Activated naive CD4-positive, alpha-beta T cell treated with anti-CD3 and anti-CD28 coated beads, Interleukin-2, amount 10 ng/mL, durations not matched to agents 7 days and 5 days (primary cell): ENCODE measurements at places on chromosomes 7 and 10.

DNA sequence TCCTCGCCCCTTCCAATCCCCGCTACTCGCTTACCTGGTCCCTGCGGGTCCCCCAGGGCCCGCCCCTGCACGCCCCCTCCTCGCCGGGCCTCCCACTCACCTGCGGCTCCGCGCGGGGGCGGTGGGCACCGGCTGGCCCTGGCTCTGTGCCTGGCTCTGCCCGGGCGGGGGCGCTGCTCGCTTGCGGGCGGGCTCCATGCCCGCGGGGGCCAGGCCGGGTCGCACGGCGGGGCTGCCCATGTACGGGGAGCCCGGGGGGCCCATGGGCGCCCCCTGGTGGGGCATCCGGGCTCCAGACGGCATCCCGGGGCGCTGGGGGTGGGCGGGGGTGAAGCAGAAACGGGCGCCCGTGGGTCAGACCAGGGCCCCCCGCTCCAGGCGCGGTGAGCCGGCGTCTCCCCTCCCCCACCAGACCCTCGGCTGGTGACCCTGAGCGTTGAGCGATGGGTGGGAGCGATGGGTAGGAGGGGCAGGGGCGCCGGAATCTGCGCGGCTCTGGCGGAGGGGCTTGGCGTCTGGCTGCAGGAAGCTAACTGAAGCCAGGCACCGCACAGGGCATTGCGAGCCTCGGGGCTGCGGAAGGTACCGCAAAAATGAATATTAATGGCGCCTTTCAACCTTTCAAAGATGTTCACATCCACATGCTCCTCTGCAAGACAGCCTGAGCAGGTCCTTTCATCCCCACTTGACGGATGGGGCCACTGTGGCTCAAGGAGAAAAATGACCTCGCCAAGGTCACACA, 3.0 kb downstream of the SMARCD3 start:
- H3K4me1 ChIP-seq: peaks cover 45% of the 10 kb centered on the region
- peak overlapping the region; percentile 41 for H3K4me3 ChIP-seq
- H3K27ac ChIP-seq: no peak overlapping the region
- peaks cover 60% of the 10 kb centered on the region for H3K27me3 ChIP-seq

DNA sequence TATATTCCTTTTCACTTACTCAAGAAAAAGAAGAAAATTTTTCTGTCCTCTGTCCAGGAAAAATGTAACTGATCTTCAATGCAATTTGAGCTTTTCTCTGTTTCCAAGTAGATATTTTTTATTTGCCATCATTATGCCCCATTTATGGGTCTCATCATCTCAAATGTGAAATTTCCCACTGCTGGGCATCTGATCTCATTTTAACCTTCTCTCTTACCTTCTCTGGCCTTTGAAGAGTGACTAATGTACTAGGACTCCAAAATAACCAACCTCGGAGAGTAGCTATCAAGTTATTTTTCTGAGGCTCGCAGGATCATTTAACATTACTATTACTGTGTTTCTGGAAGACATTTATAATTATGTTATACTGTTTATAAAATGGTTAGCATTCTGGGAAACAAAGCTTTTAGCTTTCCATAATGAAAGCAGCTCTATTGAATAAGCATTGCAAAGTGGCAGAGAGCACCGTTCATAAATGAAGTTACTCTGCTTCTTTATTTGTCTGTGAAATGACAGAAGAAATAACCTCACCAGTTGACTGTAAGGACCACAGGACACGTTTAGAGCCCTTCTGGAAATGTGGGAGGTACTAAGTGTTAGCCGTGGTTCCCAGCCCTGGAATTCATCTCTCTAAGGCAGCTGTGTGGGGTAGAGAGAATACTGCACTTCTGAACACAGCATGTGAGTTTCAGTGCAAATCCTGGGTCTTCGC, 33.3 kb upstream of the NMT2 start:
- H3K4me1 ChIP-seq: peaks cover 68% of the 10 kb centered on the region
- no peak for DNase-seq
- H3K27ac ChIP-seq: no peak overlapping the region
- peaks cover 28% of the 10 kb centered on the region for H3K36me3 ChIP-seq
- H3K4me3 ChIP-seq: no peak overlapping the region
- no peaks in the 10 kb centered on the region for H3K27me3 ChIP-seq

DNA sequence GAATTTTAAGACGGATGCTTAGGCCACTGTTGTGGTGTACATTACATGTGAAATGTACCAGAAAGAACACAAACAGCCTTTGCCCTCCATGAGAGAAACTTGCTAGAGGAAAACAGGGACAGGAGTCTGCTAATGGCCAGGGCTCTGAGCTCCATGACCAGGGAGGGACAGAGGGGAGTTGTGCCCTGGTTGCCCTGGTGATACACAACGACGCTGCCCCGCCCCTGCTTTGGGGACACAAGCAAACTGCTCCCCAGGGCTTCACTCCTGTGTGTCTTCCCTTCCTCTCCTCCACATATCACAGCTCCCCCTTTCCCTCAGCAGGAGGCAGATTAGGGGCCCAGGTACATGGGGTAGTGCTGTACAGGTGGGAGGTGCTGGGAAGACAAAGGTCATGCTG, 36.2 kb downstream of the AMPH start:
- H3K4me3 ChIP-seq: no peak overlapping the region
- no peaks in the 10 kb centered on the region for H3K36me3 ChIP-seq
- no peaks in the 10 kb centered on the region for H3K27me3 ChIP-seq
- no peak for DNase-seq
- no peaks in the 10 kb centered on the region for H3K4me1 ChIP-seq

DNA sequence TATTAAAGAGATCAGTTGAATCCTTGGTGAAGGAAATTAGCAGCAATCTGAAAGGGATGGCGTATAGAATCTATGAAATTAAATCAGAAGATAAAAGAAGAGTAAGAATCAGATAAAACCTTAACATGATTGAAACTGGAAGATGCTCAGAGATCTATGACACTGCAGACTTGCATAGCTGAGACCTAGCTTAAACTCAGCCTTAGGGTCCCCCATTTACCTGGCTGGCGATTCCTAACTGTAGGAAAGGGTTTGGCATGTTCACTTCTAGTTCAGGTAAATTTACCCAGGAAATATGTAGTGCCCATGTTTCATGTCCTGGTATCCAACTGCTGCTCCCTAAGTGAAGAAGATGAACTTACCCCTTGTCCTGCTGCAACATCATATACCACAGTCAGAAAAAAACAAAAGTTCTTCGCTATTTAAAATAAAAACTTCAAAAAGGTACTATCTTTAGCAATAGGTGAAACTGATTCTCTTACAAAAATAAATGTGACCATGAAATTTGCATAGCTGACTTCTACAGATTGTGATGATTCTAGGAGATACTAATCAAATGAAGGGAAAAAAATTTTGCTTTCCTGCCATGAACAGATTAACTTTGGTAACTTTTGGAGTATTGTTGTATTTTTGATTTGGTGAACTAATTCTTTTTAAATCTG, 47.8 kb upstream of the TMEM243 start:
- H3K4me1 ChIP-seq: no peaks in the 10 kb centered on the region
- H3K36me3 ChIP-seq: no peaks in the 10 kb centered on the region
- H3K27ac ChIP-seq: no peak overlapping the region
- H3K27me3 ChIP-seq: no peaks in the 10 kb centered on the region
- H3K4me3 ChIP-seq: no peak overlapping the region
- no peak for DNase-seq

DNA sequence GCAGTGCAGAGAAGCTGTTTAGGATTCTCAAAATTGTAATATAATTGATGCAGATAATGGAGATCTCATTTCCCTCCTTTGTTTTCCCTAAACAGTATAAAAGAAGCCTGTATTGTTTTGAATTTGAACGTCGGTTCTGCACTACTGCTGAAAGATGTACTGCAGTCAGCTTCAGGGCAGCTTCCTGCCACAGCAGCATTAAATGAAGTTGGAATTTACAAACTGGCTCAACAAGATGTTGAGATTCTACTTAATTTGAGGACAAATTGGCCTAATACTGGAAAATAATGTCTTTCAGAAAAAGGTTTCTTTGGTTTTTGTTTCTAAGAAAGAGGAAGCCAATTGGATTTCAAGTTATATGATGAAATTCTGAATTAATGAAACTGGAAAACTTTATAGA, 14.3 kb downstream of the EFCAB10 start:
- H3K27me3 ChIP-seq: no peaks in the 10 kb centered on the region
- no peak overlapping the region for H3K27ac ChIP-seq
- H3K36me3 ChIP-seq: peaks cover 37% of the 10 kb centered on the region
- H3K4me1 ChIP-seq: no peaks in the 10 kb centered on the region

- no peak for DNase-seq
- H3K4me3 ChIP-seq: no peak overlapping the region
- peaks cover 5% of the 10 kb centered on the region for H3K36me3 ChIP-seq
- H3K4me1 ChIP-seq: peaks cover 49% of the 10 kb centered on the region
- H3K27ac ChIP-seq: no peak overlapping the region
These were observed 1.9 kb upstream of the SNX13 start for GRCh38 chr7:17942231-17942630.

DNA sequence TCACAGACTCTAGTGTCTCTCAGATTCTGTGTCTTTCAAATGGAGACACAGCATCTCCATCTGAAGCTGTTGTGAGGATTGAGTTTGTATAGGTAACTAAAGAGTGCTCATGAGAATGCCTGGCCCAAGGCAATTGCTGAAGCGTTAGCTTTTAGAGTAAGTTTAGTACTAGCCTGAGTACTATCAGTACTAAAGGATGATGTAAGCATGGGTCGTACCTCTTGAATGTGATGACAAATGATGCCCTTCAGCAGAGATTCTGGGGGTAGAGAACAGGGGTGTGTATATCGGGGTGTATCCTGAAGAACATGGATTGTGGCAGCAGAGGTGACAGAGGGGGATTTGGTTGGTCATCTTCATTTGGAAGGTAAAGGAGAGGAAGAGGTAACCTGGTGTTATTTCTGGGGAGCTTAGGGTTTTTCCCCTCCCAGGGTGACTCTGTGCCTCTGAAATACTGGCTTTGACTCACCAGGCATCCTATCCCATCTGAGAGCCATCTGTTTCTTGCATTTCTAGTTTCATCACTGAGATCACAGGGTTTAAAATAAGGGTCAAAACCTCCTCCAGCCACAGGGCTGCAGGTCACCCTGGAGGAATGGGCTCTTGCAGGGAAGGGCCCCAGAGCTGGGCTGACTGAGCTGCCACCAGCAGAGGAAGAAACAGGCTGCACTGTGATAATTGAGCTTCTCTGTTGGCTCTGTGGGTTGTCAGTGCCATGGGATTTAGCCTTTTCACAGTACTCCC, 756.0 kb downstream of the KCNMA1 start:
- no peaks in the 10 kb centered on the region for H3K4me1 ChIP-seq
- H3K4me3 ChIP-seq: no peak overlapping the region
- no peak for DNase-seq
- no peak overlapping the region for H3K27ac ChIP-seq

DNA sequence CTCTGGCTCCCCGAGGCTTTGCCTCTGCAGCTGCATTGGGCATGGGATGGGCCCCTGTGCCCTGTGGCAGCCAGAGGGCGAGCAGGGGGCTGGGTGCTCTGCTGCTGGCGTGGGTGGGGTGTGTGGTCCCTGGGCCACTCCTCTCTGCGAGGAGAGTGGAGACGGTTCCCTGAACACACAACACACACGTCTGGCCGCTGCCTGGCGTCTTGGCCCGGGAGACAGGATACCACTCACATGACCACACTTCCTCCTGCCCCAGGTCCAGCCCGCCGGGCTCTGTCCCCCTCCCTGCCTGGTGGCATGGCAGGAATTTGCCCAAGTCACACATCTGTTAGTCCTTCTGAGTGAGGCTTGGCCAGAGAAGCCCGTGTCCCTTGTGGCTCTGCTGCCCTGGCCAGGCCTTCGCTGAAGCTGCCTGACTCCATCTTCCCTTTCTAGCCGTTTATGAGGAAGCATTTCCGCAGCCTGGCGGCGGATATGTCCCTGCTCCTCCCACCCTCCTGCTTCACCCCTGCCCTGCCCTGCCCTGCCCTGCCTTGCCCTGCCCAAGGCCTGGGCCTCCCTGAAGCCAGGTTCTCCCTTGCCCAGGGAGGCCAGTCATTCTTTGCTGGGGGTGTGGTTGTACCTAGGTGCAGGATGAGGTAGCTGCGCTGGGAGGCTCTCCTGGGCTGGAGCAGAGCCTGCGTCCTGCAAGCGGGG, 3.0 kb downstream of the BRI3 start:
- H3K36me3 ChIP-seq: peaks cover 11% of the 10 kb centered on the region
- peaks cover 30% of the 10 kb centered on the region for H3K4me1 ChIP-seq
- no peak overlapping the region for H3K27ac ChIP-seq
- peak overlapping the region; percentile 39 for H3K4me3 ChIP-seq
- H3K27me3 ChIP-seq: no peaks in the 10 kb centered on the region
- DNase-seq: no peak

- no peak overlapping the region for H3K27ac ChIP-seq
- H3K4me1 ChIP-seq: no peaks in the 10 kb centered on the region
- H3K27me3 ChIP-seq: peaks cover 8% of the 10 kb centered on the region
- no peak for DNase-seq
- no peak overlapping the region for H3K4me3 ChIP-seq
- no peaks in the 10 kb centered on the region for H3K36me3 ChIP-seq
These were observed 290.1 kb upstream of the ZMIZ1 start for GRCh38 chr10:78778444-78779338.

DNA sequence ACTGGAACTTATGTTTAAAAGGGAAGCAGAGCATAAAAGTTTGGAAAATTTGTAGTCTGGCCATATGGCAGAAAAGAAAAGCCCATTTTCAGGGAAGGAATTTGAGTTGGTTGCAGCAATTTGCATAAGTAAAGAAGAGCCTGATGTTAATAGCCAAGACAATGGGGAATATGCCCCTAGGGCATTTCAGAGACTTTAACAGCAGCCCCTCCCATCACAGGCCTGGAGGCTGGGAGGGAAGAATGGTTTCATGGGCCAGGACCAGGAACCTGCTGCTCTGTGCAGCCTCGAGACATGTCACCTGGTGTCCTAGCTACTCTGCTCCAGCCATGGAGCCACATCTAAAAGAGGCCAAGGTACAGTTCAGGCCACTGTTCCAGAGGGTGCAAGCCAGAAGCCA, 35.3 kb downstream of the HTR7 start:
- no peak overlapping the region for H3K27ac ChIP-seq
- DNase-seq: no peak
- peaks cover 10% of the 10 kb centered on the region for H3K27me3 ChIP-seq
- no peaks in the 10 kb centered on the region for H3K36me3 ChIP-seq
- no peaks in the 10 kb centered on the region for H3K4me1 ChIP-seq

DNA sequence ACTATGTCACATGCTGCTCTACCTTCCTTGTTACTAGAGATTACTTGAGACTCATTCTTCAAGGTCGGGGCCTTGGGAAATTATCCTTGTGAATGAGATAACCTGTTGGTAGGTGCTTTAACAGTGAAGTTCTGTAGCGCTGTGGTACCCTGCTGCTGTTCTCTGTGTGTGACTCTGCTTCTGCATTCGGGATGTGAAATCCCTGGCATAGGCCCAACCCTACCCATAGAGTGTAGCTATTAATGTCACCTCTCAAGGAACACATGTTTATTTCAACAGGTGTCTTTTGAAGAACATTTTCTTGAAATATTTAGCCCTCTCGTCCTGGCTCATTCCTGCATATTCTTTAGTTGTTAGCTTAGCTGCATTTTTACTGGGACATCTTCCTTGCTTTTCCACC, 41.8 kb upstream of the TMEM236 start:
- no peaks in the 10 kb centered on the region for H3K27me3 ChIP-seq
- DNase-seq: no peak
- no peak overlapping the region for H3K4me3 ChIP-seq
- no peaks in the 10 kb centered on the region for H3K4me1 ChIP-seq
- H3K36me3 ChIP-seq: peaks cover 31% of the 10 kb centered on the region

- no peak overlapping the region for H3K27ac ChIP-seq
- no peaks in the 10 kb centered on the region for H3K36me3 ChIP-seq
- peaks cover 24% of the 10 kb centered on the region for H3K27me3 ChIP-seq
These were observed 5.0 kb upstream of the GSAP start for GRCh38 chr7:77420986-77421672.
